ENCODE measurements at places on chromosomes 12 and 14. TPM values are rescaled to one million over a fixed set of nuclear protein-coding genes. Genes with fewer than 3 reads are reported as not detected.

Gene DDN
- 0.07 TPM for total RNA-seq

Gene SLC5A8
- not detected for total RNA-seq

DNA sequence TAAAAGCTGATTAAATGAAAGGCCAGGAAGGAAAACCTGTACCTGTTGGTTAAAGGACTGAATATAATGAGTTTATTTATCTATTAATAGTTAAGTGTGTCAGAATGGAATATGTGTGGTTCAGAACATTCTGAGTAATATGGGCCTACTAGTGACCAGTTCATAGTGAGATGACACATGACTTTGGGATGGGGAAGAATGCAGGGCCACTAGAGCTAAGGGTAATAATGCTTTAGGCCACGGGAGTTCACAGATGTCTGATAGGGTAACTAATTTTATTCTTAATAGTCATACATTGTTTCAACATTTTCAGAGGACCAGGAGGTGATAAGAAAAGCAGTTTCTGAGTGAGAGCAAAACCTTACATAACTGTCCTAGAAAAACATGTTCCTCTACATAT lies 247.8 kb upstream of the OR4E1 start:
- DNase-seq: no peak

- DNase-seq: no peak
Observed at GRCh38 chr12:120760349-120761254, 35.0 kb downstream of the ACADS start.

Measured in activated naive CD4-positive, alpha-beta T cell treated with anti-CD3 and anti-CD28 coated beads, Interleukin-2, amount 50 U/mL, for 72 hours (primary cell).